ENCODE measurements at places on chromosomes 12 and 14. TPM values are rescaled to one million over a fixed set of nuclear protein-coding genes. Genes with fewer than 3 reads are reported as not detected.

Gene PKP2
- not detected for total RNA-seq

Gene LBHD2
- total RNA-seq = not detected

Gene ALX1
- 6.8 TPM for total RNA-seq

Gene SOX5
- 6.8 TPM for total RNA-seq

Gene KCNA1
- 1.8 TPM for total RNA-seq

Gene KRT72
- total RNA-seq = not detected

Gene TMEM132C
- total RNA-seq = under 0.01 TPM

Gene PTPRR
- not detected for total RNA-seq

Gene DIO2
- total RNA-seq = under 0.01 TPM

Gene SCFD1
- total RNA-seq = 106 TPM

Gene AVPR1A
- 0.37 TPM for total RNA-seq

Gene TAS2R31
- 4.8 TPM for total RNA-seq

Gene TAS2R8
- total RNA-seq = not detected

Gene PAX9
- total RNA-seq = 0.39 TPM

Gene PLA2G1B
- total RNA-seq = not detected

Gene TSPAN19
- total RNA-seq = under 0.01 TPM

Gene MEG3
- 166 TPM for total RNA-seq

Gene TAS2R19
- 5.5 TPM for total RNA-seq

Gene LUM
- total RNA-seq = 67.2 TPM

Gene FGD4
- 7.0 TPM for total RNA-seq

Gene IFNG-AS1
- not detected for total RNA-seq

Gene TRPV4
- 0.59 TPM for total RNA-seq

Gene KCNC2
- not detected for total RNA-seq

Gene MFAP5
- 5.3 TPM for total RNA-seq

Gene PDE3A
- total RNA-seq = 0.39 TPM

Gene FAR2
- 27.6 TPM for total RNA-seq

Gene EML1
- total RNA-seq = 23.5 TPM

Gene CFAP73
- not detected for total RNA-seq

Gene PRPH
- total RNA-seq = not detected

Gene CCDC38
- not detected for total RNA-seq

Gene SUDS3
- 27.2 TPM for total RNA-seq

Gene GALNT8
- 0.39 TPM for total RNA-seq

Gene IRF9
- 59.5 TPM for total RNA-seq

Gene GPX2
- total RNA-seq = not detected

Gene KRT4
- total RNA-seq = not detected

Gene SERPINA10
- not detected for total RNA-seq

Gene CIROP
- not detected for total RNA-seq

Gene MORN3
- total RNA-seq = 0.20 TPM

Gene PRH2
- total RNA-seq = not detected

Gene CSRP2
- 2.5 TPM for total RNA-seq

Gene ENDOU
- 0.37 TPM for total RNA-seq

Gene CTDSP2
- total RNA-seq = 62.6 TPM

Gene FERMT2
- total RNA-seq = 105 TPM

Gene CMA1
- not detected for total RNA-seq

Gene GPD1
- 0.37 TPM for total RNA-seq

Gene KRT8
- 0.98 TPM for total RNA-seq
